Stimulated activated CD8-positive, alpha-beta memory T cell treated with anti-CD3 and anti-CD28 coated beads, Interleukin-15, amount 100 ng/mL, for 48 hours (primary cell): ENCODE measurements at places on chromosomes 7 and 10.

DNA sequence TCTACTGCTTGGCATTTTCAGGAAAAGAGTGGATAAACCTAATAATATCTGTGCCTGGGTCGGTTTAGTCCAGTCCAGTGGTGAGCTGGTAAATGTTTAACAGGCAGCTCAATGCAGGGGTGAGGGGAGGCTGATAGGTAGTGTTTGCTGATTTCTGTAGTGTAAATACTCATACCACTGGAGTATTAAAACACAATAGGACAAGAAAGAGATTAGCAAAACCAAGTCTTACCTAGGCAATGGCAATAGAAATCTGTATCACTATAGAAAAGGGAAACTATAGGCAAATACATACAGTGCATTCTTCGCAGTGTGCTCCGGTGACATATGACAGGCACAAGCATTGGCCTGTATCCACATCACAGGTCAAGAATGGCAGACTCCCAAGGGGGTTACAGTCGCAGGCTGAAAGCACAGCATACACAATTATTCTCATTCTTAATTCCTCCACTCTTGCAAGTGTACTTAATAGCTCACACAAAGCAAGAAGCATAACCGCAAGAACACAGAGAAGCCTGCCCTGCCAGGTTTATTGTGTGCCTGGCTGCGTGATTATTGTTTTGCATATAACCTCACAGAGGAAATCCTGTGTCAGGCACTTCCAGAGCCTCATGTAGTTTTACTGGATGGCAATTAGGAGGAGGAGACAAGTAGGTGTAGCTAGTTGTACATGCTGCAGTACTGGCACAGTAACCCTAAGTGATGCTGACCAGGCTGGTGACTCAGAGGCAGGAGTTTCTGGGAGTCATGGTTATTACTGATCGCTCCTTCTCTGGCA, 35.0 kb downstream of the LAMB4 start:
- no peak for DNase-seq

- no peak for DNase-seq
Measured at GRCh38 chr10:86644794-86645445, 9.4 kb upstream of the OPN4 start.

GRCh38 chr10:75932921-75933320, 501.5 kb downstream of the LRMDA start:
- no peak for DNase-seq

GRCh38 chr10:48464871-48465736, 139.8 kb downstream of the ARHGAP22 start:
- no peak for DNase-seq

GRCh38 chr7:156780724-156781455, 112.1 kb downstream of the LMBR1 start:
- no peak for DNase-seq

DNA sequence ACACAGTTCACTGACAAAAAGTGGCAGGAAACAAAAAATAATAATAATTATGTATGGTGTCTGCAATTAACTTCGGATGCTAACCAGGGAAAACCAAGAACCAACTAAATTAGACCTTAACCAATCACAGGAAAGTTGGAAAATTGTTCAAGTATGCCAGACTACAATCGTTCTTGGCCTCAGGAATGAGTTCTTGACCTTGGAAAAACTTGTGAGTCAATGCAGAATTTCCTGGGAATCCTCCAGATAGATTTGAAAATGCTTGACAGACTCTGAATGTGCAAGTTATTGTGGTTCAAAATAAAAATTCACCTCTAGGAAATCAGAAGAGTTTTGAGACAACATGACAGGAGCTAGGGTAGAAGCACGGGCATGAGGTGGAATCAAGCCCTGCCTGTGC, 171.5 kb downstream of the C7orf25 start:
- no peak for DNase-seq

DNA sequence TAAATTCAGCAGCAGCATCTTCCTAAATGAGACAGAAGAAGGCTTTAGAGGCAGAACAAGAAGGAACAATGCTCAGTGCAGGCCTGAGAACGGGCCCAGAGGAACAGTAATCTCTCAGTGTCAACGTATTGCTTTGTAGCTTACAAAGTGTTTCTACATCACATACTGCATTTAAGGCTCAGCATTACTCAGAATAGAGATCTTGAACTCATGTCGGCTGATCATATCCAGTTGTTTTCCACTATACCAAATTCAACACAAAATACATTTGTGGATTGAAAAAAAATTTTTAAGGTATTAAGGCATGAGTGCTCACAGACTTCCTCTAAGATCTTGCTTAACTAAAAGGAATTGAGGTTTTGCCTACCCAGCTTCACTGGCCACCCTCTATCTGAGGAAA, 325.1 kb downstream of the HPSE2 start:
- no peak for DNase-seq

GRCh38 chr10:52778511-52779392, 6.2 kb upstream of the MBL2 start:
- DNase-seq = no peak

DNA sequence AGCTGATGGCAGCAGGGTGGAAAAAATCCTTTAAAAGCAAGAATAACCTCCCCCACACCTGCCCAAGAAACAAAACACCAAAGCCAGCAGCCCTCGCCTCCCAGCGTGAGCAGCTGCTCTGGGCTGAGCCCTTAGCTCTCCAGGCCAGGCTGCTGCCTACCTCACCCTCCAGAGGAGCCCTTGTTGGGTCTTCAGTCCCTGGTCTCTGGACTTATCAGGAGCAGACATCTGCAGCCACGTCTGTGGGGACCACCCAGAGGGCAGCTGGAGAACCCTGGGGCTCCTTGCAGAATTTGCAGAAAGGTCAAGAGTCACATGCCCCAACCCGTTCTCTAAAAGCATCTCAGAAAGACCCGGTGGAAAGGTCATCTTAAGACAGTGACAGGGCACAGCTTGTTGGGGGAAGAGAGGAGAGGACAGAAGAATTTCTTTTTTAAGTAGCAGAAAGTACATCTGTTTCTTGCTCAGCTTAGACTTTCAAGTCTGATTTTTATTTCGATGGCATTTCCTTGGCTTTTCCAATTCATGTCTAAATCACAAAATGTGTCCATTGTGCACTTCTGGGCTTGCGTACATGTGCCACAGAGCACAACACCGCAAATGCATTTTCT, 425.7 kb upstream of the NFE2L3 start:
- DNase-seq = no peak

DNA sequence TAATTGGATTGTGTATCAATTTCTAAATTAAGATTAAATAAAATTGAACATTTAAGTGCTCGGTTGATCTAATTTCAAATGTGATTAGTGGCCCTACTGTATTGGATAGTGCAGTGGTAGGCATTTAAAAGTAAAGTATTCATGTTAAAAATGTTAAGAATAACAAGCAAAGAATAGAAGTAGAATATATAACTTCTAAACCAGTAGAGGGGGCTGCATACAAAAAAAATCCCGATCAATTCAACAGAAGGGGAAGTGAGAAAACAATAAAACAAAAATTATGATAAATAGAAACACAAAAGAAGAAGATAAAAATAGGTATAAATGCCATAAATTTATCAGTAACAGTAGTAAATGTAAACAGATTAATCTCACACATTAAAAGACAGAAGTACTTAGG, 24.9 kb upstream of the WDFY4 start:
- no peak for DNase-seq

GRCh38 chr7:136353287-136353686, 376.1 kb upstream of the MTPN start:
- no peak for DNase-seq

DNA sequence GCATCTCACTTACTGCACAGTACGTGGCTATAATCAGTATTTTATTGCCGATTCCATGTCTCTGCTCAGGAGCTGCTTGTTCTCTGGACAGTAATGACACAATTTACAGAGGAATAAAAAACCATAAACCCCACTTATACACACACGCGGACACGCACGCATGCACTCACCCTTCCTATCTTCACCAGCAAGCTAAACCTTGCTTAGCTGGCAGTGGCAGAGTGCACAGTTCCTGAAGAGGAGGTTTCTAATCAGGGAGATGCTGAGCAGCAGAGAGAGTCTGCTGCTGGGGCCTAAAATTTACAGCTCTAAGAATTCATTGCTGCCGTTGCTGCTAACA, 66.3 kb downstream of the SND1 start:
- no peak for DNase-seq

GRCh38 chr10:73750819-73751218, 6.6 kb downstream of the SEC24C start:
- no peak for DNase-seq

GRCh38 chr7:137204246-137204645, 139.3 kb downstream of the PTN start:
- DNase-seq = no peak

DNA sequence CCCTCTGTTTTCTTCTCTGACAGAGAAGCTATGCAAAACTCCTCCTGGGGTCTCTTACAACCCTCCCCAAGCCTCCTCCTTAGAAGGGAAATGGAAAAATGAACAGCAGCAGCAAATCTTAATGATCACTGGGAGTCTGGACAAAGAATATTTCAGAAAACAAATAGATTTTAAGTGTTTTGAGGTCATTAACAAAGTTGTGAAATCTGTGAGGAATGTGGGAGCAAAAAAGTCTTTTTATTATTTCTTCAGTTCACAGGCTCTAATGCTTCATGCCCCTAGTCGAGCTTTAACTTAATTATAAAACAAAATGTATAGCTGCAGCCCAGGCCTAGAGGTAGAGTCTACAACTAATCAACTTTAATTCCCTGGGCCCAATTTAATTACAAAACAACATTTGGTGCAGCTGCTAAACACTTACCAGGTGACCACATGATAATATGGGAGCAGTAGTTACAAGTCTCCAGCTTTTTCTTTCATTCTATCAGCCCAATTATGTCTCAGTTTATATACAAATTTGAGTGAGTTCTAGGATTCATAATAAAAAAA, 293.2 kb downstream of the THSD7A start:
- DNase-seq = no peak

DNA sequence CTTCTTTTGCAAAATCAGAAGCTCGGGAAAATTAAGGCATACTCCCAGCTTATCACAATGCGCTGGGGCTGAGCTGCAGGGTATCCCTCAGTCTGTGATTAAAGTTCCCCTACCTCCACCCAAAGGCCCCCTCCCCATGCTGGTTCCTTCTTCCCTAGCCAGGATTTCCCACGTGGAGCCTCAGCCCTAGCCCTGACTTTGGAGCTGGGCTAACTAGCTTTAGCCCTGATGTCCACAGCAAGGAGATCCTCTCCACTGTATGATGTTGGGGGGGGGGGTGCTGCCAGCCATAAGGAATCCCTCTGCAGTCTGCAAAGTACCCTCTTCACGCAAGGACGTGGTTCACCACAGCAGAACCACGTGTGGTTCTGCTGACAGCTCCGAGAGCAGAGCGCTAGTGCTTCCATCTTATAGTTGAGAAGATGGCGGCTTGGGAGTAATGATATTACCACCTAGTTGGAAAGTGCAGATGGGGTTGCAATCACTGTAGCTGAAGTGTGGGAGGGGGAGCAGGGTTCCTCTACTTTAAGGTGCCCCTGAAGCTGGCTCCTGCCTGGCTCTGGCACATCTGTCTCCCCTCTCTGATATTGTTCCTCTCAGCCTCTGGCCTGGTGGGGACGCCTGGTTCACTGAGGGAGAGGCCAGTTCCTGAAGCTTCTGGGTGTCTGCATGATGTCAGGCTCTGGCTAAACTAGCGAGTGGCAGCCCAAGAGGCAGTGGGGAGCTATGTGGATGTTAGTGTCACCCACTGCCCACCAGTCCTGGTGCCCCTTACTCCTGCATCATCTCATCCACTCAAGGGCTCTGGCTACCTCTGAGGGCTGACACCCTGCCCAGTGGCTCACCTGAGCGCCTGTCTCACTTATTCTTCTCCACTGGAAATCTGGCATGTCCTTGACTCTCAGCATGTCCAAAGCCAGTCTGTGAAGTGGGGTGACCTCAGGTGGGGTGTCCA, 270.7 kb downstream of the RPS24 start:
- no peak for DNase-seq

DNA sequence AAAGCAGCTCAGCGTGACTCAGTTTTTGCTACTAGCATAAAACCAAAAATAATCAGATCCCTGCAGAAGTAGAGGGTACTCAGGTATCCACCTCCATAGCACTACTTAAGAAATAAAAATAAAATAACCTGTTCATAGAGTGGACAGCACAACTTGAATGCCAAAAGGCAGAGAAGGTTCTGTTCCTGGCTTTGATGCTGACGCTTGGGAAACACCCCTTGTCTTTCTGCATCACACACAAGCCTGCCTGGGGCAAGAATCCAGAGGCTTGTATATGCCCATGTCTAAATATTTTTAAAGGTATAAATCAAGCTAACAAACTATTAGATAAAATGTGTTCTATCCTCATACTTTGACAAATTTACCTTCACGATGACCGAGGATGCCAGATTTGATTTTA, 207.3 kb downstream of the KIAA1217 start:
- DNase-seq = no peak

DNA sequence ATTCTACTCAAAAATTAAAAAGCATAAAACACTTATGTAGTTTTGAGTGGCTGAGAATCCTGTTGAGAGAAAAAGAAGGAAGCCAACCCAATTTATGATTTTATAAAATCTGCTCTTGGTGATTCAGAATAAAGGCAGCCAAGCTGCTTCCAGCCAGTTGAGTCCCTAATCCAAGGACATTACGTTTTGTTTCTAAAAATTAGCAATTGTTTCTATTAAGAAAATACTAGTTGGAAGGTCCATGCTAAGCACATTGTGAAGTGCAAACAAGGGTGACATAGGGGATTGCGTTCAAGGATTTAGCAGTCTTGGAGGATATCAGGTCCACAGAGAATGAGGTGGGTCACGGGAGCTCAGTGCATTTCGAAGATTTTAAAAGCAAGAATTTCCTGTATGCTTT, 987.7 kb downstream of the TYW1 start:
- DNase-seq = no peak

DNA sequence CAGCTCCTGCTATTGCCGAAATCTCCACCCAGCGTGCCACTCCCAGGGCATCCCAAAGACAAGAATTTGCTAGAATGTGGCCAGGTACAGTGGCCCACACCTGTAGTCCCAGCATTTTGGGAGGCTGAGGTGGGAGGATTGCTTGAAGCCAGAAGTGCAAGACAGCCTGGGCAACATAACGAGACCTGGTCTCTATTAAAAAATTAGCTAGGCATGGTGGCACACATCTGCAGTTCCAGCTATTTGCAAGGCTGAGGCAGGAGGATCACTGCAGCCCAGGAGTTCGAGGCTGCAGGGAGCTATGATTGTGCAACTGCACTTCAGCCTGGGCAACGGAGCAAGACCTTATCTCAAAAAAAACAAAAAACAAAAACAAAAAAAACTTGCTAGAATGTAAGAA, 73.3 kb upstream of the LYZL2 start:
- no peak for DNase-seq

DNA sequence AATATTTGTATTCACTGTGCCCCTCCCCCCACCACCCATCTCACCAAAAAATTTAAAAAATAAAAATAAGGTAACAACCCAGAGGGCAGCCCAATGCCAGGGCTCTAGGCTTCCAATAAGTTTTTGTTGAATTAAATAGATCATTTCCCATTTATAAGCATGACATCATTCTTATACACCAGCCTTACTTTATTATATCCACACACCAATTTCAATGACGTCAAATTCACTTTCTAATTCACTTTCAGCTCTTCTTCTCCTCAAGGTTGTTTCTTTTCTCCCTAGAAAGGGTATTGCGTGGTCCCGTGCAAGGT, 1.2 kb upstream of the DKK1 start:
- no peak for DNase-seq
